Muscle of back (tissue), 13 donors: ENCODE measurements at places on chromosomes 5 and 9. TPM values are rescaled to one million over a fixed set of nuclear protein-coding genes. Genes with fewer than 3 reads are reported as not detected.

Gene IL4
- polyA plus RNA-seq = not detected

Gene LCNL1
- polyA plus RNA-seq = 1.1 TPM

Gene PCDHGB1
- polyA plus RNA-seq = 0.40 TPM

Gene WNK2
- 10.0 TPM for polyA plus RNA-seq

Gene LPCAT1
- 28.8 TPM for polyA plus RNA-seq

Gene TSSK1B
- not detected for polyA plus RNA-seq

Gene RABEPK
- polyA plus RNA-seq = 15.2 TPM

Gene HSPB3
- 102 TPM for polyA plus RNA-seq

Gene BHMT
- 0.29 TPM for polyA plus RNA-seq

Gene TICAM2
- polyA plus RNA-seq = 6.7 TPM

Gene ELL2
- polyA plus RNA-seq = 2.6 TPM

Gene SPACA9
- 2.9 TPM for polyA plus RNA-seq

Gene PCDHA10
- 0.18 TPM for polyA plus RNA-seq

Gene HNRNPH1
- 391 TPM for polyA plus RNA-seq

Gene CDC25C
- 4.8 TPM for polyA plus RNA-seq

Gene GARIN3
- polyA plus RNA-seq = not detected

Gene TRPM6
- polyA plus RNA-seq = 0.05 TPM

Gene MEGF10
- polyA plus RNA-seq = 38.3 TPM

Gene ALDOB
- 0.36 TPM for polyA plus RNA-seq

Gene NEURL1B
- polyA plus RNA-seq = 35.7 TPM

Gene GAPT
- 1.5 TPM for polyA plus RNA-seq

Gene SEMA5A
- 43.9 TPM for polyA plus RNA-seq

Gene OR2Y1
- not detected for polyA plus RNA-seq

Gene IGFBPL1
- 1.8 TPM for polyA plus RNA-seq

Gene FUBP3
- polyA plus RNA-seq = 45.3 TPM

Gene GFI1B
- 0.48 TPM for polyA plus RNA-seq

Gene NUTM2F
- not detected for polyA plus RNA-seq

Gene NDST1
- polyA plus RNA-seq = 49.8 TPM

Gene FRMPD1
- polyA plus RNA-seq = 13.1 TPM
